ENCODE measurements at places on chromosomes 5 and 9.
A peak's percentile ranks its signal among the peaks of the same experiment; 100 is the strongest.

DNA sequence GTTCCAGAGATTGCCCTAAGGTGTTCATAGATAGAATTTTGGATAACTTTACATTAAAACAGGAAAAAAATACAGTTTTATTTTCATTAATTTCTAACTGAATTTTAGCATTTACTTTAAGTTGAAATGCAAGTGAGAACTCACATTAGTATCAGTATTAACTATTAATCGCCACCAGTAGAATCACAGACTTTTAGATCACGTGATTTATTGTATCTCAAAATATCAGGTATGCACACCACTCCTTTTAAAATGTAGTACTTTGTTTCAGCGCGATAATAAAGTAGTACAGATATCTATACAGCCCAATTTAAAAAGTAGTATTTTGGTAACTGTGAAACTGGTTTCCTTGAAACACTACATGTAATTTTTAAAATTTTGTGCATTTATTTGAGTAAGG lies 978.7 kb downstream of the DNAH5 start:
- no peak for DNase-seq

GRCh38 chr5:173789031-173789920 lies 98.9 kb upstream of the CPEB4 start:
- DNase-seq: peak; percentile 64

- DNase-seq: no peak
These were observed 467.6 kb downstream of the ARHGEF28 start for GRCh38 chr5:74093561-74093960.

GRCh38 chr5:150638488-150639376 lies 1.7 kb upstream of the SYNPO start:
- DNase-seq: no peak

GRCh38 chr5:958701-959571 lies 49.7 kb upstream of the NKD2 start:
- no peak for DNase-seq

DNA sequence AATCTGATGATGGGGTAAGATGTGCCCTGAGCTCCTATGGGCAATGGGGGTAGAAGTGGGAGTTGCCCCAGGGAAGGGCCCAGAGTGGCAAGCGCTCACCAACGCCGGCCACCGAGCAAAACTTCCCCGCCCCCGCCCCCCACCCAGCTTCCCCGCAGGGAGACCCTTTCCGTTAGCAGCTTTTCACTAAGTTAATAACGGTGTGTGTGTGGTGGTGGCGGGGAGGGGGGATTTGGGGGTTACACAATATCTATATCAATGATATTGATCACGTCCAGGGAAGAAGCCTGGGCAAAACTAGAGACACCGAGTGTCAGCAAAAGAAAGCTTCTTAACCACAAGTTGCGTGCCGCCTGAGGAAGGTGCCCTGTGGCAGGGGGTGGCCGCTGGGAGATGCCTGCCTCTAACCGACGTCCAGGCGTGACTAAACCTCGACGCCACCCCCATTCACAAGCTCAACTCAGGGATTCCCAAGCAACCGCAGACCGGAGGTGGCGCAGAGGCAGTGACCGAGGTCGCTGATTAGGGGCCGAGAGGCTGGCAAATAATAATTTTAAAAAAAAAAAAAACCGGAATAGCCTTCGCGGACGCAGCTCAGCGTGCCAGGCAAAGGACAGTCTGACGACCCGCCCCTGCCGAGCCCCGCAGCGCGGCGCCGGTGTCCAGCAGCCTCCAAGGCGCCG lies 222.6 kb downstream of the MEF2C start:
- DNase-seq: no peak

DNA sequence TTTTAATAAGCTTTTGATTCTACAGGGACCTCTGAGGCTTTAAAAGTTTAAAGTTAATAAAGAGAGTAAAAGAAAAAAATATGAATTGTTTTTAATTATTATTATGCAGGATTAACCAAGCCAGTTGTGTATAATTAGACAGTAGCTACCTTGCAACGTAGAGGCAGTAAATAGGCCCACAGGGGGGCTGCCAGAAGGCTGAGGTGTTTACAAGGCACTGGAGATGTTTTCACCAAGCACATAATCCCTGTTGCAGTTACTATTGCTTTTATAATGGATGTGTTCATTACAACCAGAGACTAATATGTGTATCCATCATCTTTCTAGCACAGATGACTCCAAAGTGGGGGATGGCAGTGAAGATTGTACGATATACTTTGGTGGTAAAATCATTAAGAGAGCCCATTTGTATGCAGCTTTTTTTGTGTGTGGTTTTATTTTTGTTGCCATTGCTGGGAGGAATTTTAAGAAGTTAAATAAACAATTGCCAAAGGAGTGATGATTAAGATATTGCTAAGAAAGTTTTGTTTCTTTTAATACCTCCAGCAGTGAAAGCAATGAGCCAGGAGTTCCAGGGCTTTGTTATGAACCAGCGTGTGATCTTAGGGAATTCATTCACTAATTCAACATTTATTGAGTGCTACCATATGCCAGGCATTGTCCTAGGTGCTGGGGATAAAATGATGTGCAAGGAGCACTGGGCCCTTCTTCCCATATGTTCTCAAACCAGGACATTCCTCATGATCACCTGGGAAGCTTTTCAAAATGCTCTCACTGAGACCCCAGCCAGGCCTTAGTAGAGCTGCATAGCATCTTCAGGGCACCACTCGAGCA lies 138.7 kb upstream of the EFNA5 start:
- DNase-seq: no peak

- DNase-seq: peak; percentile 1
These were observed 127.4 kb downstream of the BARX1 start for GRCh38 chr9:93827545-93828330.

GRCh38 chr9:84670138-84671041 lies 861 bp downstream of the NTRK2 start:
- no peak for DNase-seq

All from skeletal muscle cell (primary cell).